ENCODE measurements at places on chromosomes 11 and 22.
A peak's percentile ranks its signal among the peaks of the same experiment; 100 is the strongest.

DNA sequence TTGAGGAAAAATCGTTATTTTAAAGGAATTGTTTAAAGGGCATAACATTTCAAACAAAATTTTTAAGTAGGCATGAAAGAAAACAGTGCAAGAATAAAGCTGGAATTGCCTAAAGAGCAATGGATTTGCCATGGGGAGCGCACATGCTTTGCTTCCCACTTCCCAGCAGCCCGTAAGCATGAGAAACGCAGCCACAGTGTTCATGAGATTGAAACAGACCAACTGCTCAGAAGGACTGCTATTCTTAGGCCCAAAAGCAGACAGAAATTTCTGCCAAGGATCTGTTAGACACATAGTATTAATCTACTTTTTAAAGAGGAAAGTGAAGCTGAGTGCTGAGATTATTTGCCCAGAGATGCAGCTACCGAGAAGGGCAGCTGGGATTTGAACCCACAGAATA lies 34.2 kb upstream of the TSKU start:
- DNase-seq, result no peak

DNA sequence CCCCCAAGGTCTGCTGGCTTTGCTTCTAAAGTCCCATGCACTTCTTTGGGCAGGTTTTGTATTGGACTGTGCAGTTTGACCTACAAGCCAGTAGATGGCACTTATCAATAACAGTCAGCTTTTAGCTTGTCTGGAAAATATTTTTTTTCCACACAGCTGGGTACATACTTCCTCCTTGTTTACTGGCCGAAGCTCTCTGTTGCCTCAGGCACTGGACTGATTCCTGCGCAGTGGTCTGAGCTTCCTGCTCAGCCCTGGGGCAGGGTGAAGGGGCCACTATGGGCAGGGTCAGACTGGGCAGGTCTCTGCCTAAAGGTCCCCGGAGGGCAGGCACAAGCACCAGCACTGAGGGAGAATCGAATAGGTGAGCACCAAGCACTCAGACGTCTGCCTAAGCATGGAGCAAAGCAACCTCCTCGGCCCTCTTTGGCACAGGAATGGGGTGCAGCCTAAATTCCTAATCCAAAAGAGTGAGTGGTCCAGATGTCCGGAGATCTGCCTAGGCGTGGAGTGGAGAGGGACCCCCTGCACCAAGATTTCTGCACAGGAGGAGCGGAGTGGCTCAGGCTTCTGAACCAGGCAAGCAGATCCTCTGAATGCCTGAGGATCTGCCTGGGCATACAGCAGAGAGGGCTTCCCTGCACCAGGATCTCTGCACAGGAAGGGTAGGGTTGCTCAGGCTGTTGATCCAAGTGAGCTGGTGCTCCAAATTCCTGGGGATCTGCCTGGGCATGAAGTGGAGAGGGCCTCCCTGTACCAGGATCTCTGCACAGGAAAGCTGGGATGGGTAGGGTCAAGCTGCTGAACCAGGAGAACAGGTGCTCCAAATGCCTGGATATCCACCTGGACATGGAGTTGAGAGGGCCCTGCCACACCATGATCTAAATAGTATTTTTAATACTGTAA lies 105.9 kb upstream of the C11orf58 start:
- peak; percentile 41 for DNase-seq

- DNase-seq, result no peak
Observed at GRCh38 chr22:28014211-28015045, 95.4 kb upstream of the PITPNB start.

DNA sequence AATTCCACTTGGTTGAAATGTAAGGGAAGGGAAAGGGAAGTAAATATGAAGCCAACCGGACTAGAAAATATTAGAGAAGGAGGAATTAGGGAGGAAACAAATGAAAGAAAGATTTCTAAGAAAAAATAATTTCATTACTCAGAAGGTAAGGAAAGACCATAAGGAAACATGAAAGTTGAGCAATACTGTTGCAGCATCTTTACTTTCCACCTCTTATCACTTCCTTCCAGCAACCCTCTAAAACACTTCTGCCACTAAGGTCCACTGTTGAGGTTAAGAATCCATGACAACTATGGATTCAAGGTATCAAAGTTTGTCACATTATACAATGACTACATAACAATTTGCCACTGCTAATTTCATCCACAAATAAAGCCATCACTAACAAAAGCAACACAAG lies 308.6 kb downstream of the DLG2 start:
- no peak for DNase-seq

GRCh38 chr11:77479746-77480352 lies 6.0 kb upstream of the PAK1 start:
- DNase-seq, result no peak

- DNase-seq, result no peak
Observed at GRCh38 chr11:1209371-1210057, 13.4 kb upstream of the MUC5B start.

DNA sequence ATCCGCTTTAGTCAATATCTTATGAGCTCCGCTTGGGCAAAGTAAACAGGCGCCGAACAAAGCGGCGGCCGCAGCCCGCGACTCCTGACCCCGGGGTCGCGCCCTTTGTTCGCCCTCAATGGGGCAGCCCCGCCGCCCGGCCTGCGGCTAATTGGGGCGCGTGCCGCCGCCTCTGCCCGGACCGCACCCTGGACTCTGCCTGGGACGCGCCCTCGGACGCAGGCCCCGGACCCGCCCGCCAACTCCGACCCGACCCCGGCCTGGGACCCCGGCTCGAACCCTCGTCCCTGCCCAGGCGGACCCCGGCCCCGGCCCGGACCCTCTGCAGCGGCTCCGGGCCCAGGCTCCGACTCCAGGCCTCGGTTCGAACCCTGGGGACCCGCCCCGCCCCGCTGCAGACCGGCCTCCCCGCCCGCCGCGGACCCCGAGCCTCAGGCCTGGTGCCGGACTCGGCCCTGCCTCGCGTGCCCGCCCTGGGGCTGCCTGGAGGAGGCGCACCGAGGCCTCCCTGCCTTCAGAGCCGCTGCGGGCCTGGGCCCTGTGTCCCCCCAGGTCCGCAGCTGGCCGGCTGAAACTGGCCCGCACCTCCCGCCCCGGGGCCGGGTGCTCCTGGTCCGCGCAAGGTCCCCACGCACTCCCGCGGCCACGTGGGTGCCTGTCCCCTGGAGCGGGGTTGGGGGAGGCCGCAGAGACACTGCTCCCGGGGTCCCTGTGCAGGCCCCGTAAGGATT lies 84.7 kb upstream of the WNT7B start:
- DNase-seq, result no peak

GRCh38 chr11:107956543-107956942 lies 28.3 kb downstream of the RAB39A start:
- DNase-seq, result no peak

DNA sequence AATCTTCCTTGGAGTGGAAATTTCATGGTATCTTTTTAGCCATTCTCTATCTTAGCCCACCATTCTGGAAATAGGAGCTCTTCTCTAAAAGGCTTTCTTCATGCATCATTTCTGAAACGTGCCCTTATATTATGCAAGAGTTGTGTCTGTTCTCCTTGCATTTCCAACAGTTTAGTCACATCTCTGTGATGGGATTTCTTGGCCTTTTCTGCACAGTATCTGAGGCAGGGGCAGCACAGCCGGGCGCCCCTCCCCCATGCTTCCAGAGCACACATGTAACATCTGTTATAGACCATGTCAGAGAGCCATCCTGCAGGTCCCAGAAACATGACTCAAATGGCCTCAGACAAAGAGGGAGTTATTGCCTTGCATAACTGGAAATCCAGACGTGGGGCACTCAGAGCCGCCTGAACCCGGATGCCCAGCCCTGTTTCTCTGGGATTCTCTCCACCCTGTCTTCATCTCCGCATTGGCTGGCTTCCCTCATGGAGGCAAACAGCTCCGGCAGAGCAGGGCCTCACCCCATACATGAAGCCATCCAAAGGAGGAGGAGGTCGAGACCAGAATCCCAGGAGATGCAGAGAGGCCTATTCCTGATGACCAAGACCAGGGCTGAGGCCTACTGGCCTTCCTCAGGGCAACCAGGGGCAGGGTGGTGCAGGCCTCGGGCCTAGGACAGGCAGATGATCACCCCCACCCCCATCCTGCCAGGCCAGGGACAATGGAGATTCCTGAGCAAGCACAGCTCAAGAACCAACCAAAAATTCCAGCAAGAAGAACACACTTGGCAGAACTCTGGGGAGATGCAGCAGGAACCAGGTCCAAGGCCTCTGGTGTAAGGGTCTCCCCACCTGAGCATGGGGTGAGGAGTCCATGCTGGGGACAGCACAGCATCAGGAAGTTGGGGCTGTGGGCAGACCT lies 61.3 kb downstream of the IGLL5 start:
- no peak for DNase-seq

DNA sequence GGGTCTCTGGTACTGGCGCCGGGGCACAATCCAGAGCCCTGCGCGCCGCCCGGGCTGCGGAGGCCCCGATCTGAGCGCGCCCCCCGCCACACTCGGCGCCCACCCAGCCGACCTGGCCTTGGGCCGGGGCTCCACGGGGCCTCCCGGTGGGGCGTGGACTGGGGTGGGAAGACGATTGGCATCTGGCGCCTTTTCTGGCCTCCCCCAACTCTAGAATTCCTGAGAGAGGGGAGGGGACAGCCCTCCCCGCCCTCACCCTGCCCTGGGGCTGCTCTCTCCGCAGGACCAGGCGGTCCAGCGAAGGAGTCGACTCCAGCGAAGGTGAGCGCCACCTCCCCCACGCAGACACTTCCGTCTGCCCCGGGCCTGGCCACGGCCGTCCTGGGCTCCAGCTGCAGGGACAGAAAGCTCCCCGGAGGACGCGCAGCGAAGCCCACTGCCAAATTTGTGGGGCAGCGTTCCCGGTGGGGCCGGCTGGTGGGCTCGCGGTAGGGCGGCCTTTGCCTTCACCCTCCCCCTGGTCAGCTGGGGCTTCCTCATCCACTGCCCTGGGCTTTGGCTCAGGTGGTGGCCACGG lies 593 bp downstream of the SSH3 start:
- peak; percentile 57 for DNase-seq

- no peak for DNase-seq
Observed at GRCh38 chr11:22976146-22976545, 115.9 kb upstream of the CCDC179 start.

DNA sequence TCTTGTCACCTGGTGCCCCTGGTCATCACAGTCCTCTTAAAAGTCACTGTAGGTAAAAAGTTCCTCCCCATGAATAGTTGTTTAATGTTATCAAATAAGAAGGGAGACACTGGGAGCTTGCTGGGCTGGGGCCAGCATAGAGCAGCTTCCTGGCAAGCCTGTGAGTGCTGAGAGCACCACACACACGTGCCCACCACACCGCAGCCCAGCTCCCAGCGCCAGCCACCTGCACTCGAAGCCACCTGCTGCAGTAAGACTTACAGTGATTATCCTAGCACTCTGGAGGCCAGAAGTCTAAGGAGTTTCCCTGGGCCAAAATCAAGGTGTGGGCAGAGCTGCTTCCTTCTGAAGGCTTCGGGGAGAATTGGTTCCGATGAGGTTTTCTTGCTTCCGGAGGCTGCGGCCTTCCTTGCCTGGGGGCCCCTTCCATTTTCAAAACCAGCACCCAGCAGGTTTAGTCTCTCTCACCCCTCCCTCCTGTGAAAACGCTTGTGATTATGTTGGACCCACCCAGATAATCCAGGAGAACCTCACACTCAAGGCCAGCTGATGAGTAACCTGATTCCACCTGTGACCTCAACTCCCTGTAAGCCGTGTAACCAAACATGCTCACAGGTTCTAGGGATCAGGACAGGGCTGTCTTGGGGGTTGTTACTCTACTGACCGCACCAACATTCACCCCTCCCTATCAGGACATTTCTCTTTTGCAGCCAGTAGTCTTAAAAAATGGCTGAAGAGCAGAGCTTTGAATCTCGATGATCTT lies 687.2 kb downstream of the TBC1D22A start:
- DNase-seq, result no peak

DNA sequence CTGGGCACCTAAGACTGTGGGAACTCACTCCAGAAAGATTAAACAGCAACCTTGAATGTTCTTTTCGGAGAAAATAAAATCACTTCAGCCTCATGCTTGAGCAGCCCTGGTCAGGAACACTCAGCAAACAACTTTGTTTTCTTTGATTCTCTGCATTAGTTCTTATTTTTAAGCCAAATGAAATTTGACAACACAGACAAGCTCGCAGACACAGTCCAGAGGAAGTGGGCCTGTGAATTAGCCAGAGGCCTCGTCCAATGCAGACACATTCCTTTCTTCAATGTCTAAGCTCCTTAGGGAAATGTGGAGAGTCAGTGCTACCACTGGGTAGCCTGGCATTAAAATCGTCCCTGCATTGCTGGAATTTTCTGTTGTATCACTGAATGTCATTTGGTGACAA lies 62.9 kb upstream of the CSNK2A3 start:
- no peak for DNase-seq

- no peak for DNase-seq
Observed at GRCh38 chr11:116638463-116638862, 134.3 kb downstream of the BUD13 start.

- peak; percentile 81 for DNase-seq
Observed at GRCh38 chr11:131694526-131695424, 324.4 kb downstream of the NTM start.

GRCh38 chr11:108873310-108873709 lies 208.4 kb downstream of the DDX10 start:
- no peak for DNase-seq

DNA sequence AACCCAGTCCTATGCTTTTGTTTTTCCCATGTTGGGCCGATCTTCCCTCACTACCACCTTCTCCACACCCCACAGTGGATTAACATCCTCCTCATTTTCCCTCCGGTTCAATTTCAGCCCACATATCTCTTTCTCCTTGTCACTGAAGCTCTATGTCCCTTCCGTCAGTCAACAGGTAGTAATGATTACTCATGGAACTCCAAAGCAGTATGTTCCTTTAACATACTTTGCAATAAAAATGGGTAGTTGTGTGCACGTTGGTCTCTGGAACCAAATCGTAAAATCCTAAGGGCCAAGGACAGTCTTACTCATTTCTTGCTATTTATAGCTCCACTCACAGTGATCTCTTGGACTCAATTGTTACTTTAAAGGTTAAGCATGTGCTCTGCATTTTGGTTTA lies 20.2 kb downstream of the AMOTL1 start:
- DNase-seq, result no peak

GRCh38 chr11:131465039-131465438 lies 94.6 kb downstream of the NTM start:
- DNase-seq, result no peak

- DNase-seq, result no peak
Observed at GRCh38 chr11:66915866-66916265, 42.3 kb downstream of the PC start.

- DNase-seq, result no peak
Observed at GRCh38 chr22:42228483-42228882, 42.0 kb downstream of the TCF20 start.

- DNase-seq, result no peak
Observed at GRCh38 chr11:34671117-34671516, 50.2 kb downstream of the EHF start.

DNA sequence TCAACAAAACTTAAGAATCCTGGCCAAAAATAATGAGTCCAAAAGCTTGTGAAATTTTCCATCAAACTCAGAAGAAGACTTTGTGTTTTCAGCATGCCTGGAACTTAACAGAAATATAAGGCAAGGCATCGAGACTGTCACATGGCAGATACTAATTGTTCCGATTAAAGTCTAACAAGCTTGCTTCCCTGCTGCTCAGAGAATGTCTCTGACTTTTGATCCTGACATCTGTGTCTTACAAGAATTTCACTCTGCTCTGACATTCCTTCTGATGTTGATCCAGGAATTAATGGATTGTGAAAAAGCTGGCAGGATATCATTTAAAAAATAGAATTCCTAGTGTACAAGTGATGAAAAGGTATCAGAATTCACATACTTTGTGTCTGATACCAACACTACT lies 170.2 kb downstream of the DCDC1 start:
- DNase-seq, result no peak

GRCh38 chr11:76783294-76783895 lies at the start of gene TSKU:
TSS of gene TSKU (plus strand) at chr11:76783356. CDS start at chr11:76795617, 12,261 bp downstream.
- DNase-seq, result no peak
